ENCODE measurements at places on chromosomes 2 and 18.
A peak's percentile ranks its signal among the peaks of the same experiment; 100 is the strongest.

DNA sequence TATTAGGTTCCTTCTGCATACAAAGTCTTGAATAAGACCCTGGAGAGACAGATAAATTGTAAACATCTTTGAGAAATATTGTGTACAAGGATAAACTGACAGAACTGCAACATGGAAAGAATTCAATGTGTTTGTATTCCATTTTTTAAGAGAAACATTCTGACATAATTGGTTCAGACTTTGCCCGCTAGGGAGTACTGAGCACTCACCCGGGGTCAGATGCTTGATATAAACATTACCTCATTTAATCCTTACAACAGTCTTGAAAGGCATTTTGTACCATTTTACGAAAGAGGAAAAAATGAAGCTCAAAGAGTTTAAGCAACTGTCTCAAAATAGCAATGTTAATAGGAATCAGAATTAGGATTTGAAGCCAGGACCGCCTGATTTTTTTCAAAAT, 416.7 kb upstream of the CRIM1 start:
- DNase-seq, result no peak

- DNase-seq, result no peak
Measured at GRCh38 chr2:45131587-45131986, 122.3 kb upstream of the SIX2 start.

DNA sequence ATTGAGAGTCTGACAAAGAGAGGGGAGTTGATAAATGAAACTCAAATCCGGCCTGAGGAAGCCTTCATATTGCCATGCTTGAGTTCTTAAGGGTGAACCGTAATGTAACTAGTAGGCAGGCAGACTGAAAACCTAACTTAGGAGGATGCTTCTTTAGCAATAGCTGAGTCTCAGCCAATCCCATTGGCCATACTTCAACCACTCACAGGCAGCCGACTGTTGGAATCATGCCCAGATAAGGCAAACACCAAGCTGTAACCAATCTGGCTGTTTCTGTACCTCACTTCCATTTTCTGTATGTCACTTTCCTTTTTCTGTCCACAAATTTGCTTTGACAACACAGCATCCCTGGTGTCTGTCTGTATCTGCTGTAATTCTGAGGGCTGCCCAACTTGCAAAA, 39.5 kb downstream of the TPRKB start:
- no peak for DNase-seq

DNA sequence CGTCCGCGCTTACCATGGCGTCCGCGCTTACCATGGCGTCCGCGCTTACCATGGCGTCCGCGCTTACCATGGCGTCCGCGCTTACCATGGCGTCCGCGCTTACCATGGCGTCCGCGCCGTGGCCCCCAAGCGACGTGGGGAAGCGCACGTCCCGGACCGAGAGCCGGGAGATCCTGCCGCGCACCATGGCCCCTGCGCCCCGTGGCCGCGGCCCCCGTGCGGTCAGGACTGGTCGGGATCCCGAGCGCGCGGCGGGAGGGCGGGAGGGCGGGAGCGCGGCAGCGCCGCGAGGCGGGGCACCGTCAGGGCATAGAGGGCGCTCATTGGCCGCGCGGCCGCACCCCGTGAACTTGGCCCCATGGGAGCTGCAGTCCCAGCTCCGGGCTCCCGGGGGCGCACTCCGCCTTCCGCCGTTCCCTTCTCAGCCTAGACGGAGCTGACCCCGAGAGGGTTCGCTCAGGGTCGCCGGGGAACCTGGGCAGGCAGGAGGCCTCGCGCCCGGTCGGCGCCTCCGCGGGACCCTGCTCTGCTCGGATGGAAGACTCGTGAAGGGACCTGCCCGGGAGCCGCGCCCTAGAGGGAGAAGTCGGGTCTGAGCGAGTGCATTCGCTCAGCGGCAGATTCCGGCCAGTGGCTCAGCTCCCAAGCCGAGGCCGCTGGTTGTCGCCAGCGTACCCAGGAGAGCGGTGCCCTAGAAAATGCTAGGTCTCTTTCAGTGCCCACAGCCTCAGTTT, at the start of gene ENOSF1:
Gene ENOSF1 (minus strand): TSS at position 230 of the 734 bp plus-strand sequence. CDS start 43 bp downstream, at position 187.
- DNase-seq, result peak; percentile 42

DNA sequence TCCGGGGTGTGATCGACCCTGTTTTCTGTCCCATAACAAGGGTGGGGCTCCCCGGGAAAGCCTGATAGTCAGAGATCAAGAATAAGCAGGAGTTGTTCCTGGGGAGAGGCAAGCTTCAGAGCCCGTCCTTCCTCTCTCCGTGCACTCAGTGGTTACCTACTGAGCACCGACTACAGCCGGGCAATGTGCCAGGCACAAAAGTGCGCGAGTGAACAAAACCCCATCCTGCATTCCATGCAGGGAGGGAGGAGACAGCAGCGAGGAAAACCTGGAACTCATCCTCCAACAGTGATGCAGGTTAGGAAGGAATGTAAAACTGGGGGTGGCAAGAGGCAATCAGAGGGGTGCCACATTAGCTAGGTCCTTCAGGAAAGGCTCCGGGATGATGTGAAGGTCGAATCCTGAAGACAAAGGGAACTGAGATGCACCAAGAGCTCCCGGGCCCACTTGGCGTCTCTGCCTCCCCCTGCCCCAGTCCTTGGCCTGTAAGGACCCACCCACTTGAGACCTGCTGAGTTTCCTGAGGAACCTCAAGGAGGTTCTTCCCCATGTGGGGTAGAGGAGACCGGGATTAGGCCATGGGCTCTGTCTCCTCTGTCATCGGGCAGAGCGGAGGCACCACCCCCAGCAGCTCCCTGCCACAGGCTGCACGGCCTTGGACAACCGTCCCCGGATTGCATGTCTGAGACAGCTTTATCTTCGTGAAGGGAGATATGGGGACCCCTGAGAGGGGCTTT, 198.2 kb downstream of the NDUFA10 start:
- DNase-seq, result no peak

DNA sequence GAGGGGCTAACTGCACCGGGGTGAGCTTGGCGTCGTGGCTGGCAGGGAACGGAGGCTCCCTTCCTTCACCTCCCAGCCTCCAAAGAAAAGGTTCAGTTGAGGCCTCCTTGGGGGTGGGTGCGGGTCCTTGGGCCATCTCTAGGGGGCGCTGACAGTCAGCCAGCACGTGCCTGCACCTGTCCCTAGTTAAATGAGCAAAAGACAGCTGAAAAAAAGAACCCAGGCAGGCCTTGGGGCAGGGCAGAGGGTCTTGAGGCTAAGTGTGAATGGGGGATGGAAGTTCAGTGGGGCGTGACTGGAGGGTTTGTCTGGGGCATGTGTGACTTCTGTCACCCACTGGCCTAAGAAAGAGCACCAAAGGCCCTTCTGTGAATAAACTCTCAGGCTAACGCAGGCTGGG, 56.4 kb downstream of the ZFP36L2 start:
- peak; percentile 32 for DNase-seq

- DNase-seq, result no peak
Measured at GRCh38 chr2:73700661-73701447, 36.3 kb downstream of the TPRKB start.

Data from T-helper 22 cell (primary cell).